Stimulated activated CD4-positive, alpha-beta T cell treated with anti-CD3 and anti-CD28 coated beads, TNF-alpha, amount 100 ng/mL, for 48 hours (primary cell): ENCODE measurements at places on chromosomes 5 and 9.

GRCh38 chr9:34793428-34793827 is 83.5 kb upstream of the CCL21 start:
- no peak for DNase-seq

- DNase-seq = no peak
Observed at GRCh38 chr9:16132513-16132912, 579.7 kb downstream of the CCDC171 start.

- DNase-seq = no peak
Observed at GRCh38 chr9:132003896-132004295, 75.8 kb downstream of the MED27 start.

GRCh38 chr9:82457298-82457697 is 468.7 kb downstream of the SPATA31D1 start:
- no peak for DNase-seq

- no peak for DNase-seq
Observed at GRCh38 chr9:130308081-130308571, 42.6 kb downstream of the HMCN2 start.

GRCh38 chr5:71972777-71973473 is 134.3 kb upstream of the MAP1B start:
- no peak for DNase-seq
